KG1 (cell line): ENCODE measurements at places on chromosomes 3 and 15.

GRCh38 chr15:78129077-78129750 lies 2.0 kb downstream of the CIB2 start:
- no peak for DNase-seq

- DNase-seq, result no peak
Measured at GRCh38 chr3:101989578-101990200, 140.4 kb downstream of the NFKBIZ start.

DNA sequence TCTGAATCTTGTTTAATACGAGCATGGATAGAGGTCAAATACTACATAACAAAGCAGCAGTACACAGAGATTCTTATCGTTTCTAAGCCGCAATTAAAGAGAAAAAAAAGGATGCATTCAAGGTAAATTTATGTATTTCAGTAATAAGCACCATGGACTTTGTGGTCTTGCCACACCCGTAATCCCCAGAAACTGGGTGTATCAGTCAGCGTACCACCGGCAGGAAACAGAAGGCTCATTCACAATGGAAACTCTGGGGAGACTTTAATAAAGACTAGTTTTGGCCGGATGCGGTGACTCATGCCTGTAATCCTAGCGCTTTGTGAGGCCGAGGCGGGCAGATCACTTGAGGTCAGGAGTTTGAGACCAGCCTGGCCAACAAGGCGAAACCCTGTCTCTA lies 81.9 kb upstream of the ZNF280D start:
- DNase-seq, result peak; percentile 43

DNA sequence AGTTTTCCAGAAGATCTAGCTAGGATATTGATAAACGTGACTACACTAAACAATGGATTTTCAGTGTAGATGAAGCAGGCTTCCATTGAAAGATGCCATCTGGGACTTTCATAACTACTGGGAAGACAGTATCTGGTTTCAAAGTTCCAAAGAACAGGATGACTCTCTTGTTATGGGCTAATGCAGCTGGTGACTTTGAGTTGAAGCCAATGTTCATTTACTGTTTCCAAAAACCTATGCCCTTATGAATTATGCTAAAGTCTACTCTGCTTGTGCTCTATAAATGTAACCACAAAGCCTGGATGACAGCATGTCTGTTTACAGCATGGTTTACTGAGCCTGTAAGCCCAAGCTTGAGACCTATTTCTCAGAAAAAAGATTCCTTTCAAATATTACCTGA lies 245.4 kb downstream of the GBE1 start:
- no peak for DNase-seq

- no peak for DNase-seq
Measured at GRCh38 chr3:178969004-178969700, 102.5 kb downstream of the ZMAT3 start.

DNA sequence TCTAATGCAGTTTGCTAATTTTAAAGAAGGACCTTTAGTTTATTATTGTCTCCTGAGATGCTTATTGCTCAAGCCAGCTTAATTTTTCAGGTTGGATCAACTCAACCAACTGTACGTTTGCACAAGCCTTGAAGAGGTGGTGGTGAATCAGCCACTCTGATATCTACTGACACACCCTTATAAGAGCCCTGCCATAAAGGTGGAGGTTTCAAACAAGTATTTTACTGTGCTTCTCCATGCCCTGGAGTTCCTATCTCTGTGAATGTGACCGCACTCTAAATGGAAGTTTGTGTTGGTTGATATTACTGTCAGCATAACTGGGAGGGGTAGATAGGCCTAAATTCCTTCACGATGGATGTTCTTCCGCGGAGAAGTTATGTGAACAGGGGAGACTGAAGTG lies 297.3 kb upstream of the UBE2E1 start:
- DNase-seq, result no peak

DNA sequence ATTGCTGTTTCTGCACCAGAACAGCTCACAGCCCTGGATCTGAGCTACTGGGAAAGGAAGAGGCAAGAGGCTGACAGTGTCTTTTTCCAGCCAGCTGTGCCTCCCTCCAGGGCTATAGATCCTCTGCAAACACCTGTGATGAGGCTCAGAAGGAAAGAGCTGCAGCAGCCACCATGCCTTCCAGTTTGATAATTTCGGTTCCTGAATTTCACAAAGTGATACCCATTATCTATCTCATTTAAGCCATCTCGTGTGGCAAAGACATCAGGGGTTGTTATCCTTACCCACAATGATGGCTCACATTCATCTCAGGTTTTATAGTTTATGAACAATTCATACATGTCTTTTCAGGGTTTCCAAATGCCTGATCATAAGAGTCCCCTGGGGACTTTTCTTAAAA lies 1.8 kb upstream of the LARP6 start:
- no peak for DNase-seq

DNA sequence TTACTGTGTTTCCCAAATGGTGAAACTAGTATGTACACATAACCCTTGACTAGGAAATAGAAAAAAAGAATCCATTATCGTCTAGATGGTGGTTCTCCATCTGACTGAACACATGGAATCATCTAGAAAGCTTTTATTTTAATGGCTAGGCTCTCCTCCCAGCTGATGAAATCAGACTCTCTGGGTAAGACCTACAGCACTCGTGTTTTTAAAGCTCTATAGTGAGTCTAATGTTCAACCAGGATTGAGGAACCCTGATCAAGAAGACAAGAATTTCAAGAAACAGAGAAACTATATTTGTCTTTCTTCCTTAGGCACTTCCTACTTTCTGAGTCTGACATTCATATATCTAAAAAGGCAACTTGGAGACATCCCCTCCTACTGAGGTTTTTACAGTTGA lies 118.8 kb downstream of the TMCO5A start:
- DNase-seq, result no peak

DNA sequence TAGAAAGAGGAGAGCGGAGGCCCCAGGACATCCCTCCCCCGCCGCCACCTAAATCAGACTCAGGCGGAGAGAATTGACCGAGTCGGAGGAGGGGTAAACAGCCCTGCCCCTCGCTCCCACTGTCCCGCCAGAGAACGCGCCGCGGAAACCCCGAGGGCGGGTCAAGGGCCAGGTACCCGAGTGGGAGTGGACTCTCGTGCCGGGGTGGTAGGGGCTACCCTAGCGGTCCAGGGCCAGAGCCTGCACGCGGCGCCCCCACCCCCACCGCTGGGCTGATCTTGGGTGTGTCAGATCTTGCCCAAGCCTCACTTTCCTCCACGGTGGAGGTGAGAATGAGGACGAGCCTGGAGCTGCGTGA lies 19.0 kb downstream of the SPATA12 start:
- DNase-seq, result no peak

- DNase-seq, result no peak
Measured at GRCh38 chr3:171972871-171973348, 66.5 kb upstream of the FNDC3B start.

DNA sequence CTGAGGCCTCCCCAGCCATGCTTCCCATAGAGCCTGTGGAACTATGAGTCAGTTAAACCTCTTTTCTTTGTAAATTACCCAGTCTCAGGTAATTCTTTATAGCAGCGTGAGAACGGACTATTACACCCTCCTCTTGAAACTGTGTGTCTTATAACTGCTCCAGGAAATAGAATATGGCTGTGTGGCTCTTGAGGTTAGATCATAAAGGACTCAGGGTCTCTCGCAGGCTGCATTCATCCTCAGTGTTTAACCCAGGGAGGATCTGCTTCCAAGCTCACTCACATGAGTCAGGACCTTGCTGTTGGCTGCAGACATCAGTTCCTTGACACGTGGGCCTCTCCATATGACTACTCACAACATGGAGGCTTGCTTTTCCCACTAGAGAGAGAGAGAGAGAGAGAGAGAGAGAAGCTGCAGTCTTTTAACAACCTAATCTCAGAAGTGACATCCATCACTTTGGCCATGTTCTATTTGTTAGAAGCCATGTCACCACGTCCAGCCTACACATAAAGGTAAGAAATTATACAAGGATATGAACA lies 114.3 kb upstream of the UBE2E1 start:
- DNase-seq, result no peak

GRCh38 chr3:46252980-46253379 lies 10.7 kb downstream of the CCR3 start:
- DNase-seq, result no peak

DNA sequence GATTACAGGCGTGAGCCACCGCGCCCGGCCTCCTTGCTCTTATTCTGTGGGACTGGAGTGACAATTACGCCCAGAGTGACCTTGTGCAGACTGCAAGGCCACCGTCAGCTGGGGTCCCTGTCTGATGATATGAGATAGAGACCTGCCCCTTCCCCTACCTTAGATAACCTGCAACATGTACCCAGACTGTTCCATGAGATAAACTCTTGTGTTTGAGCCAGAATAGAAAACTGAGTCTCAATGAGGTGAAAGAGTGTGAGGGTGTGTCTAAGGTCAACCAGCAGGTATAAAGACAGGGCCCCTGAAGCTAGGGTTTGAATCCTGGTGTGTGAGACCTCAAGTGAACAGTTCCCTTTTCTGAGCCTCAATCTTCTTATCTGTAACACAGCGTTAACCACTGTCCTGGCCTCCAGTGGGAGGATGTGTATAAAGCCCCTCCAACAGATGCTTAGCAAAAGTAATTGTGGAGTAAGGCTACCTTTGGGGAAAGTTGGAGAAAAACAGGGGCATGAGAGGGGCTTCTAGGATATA lies 6.0 kb downstream of the TADA3 start:
- no peak for DNase-seq

GRCh38 chr15:62348118-62348517 lies 183.0 kb upstream of the C2CD4B start:
- no peak for DNase-seq

DNA sequence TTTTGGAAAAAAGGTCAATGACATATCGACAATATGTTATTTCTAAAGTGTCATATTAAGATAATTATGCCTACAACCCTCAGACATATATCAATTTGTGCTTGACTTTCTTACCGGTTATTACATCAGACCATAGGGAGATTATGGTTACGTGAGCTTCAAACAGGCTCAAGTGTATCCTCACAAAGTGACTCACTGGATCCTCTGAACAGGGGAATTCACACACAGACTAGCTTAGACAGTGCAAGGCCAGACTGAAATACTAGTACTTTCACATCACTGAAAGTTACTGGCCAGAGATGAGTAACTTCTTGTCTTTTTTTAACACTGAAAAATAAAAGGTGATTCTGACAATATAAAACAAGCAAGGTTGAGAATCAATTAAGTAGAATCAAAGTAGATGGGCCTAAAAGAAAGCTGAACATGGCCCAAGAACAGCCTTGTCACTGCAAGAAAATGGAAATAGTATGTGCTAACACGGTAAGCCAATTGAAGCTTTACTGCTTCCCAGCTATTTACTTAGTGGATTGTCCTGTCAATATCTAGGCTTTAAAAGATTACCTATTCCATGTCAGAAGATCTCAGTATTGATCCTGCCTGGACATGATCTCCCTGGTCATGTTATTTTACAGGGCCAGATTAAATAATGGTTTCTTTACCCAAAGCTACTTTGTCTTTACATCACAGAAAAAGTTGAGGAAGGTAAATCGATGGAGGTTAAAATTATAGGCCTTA lies 848.6 kb downstream of the ROBO1 start:
- DNase-seq, result no peak

GRCh38 chr3:32816439-32817256 lies 1.1 kb upstream of the TRIM71 start:
- DNase-seq, result peak; percentile 44

GRCh38 chr15:42449770-42450424 lies 41.0 kb downstream of the ZNF106 start:
- DNase-seq, result no peak

- no peak for DNase-seq
Measured at GRCh38 chr3:64502284-64502683, 185.5 kb downstream of the ADAMTS9 start.
